ENCODE measurements at places on chromosomes 13 and 19.

DNA sequence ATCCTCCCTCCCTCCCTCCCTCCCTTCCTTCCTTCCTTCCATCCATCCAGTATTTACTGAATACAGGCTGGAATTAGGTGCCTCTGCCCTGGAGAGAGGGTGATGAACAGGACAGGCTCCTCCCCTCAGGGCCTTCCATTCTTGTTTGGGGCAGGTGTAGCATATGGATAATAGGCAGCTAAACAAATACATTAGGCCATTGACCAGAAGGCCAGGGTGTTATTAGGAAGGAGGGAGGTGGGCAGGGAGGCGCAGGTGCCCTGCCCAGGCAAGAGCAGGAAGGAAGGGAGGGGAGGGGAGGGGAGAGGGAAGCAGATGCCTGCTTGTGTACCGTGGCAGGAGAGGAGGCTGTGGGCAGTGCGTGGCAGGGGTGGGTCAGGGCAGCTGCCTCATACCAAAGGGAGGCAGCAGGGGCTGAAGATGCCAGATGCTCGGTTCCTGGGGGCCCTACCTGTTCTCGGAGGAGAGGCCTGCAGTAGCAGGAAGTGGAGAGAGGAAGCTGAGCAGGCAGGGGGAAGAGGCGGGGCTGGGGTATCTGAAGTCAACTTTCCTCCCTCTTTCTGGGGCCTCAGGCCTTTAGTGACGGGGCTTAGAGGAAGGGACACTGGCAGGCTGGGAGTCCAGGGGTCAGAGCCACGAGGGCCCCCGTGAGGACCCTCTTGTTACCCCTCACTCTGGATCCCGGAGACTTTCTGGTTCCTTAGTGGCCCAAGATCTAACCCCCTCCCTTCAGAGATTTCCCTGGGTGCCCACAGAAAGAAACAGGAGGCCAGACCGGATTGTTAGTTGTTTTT, at the start of gene RINL:
TSS of gene RINL (minus strand) at position 495 of the 794 bp plus-strand sequence. CDS start 1,533 bp downstream, outside the sequence.
- DNase-seq: no peak

- no peak for DNase-seq
Measured at GRCh38 chr13:42380420-42381164, 108.6 kb downstream of the AKAP11 start.

- DNase-seq: peak; percentile 41
Measured at GRCh38 chr19:48969276-48970138, 4.4 kb downstream of the FTL start.

- no peak for DNase-seq
Measured at GRCh38 chr13:108919036-108919907, 289.9 kb downstream of the MYO16 start.

GRCh38 chr19:49570138-49570856, 10.1 kb downstream of the NOSIP start:
- peak; percentile 88 for DNase-seq

DNA sequence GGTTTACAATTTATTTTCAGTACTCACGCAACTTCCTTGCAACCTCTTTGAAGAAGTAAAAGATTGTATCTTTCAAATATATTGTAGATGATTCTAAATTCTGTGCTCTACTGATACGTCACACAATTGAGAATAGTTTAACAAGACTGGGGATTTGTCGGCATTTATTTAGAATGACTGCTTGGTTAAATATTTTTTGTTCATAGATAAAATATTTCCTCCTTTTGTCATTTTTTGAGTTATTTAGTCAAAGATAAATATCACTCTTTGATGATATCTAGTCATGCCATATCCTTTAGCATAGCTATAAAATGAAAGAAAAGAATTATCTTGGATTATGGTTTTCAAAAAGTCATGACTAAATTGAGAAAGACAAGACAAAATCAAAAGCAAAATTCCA, 2747.8 kb downstream of the PCDH9 start:
- DNase-seq: no peak

DNA sequence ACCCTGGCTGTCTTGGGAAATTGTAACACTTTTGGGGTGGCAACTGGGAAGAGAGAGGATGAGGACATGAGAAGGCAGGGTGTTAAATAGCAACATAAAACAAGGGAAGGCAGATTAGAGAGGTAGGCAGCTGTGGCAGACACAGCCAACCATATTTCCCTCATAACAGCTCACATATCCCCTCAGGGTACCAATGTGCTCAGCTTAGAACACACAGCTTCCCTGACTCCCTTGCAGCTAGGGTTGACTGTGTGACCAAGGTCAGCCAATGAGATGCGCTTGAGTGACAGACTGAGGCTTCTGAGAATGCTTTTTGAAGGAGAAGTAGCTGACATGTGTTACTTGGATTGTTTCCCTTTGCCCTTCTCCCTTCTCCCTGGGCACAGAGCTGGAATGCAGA, 28.8 kb upstream of the SPATA13 start:
- DNase-seq: no peak

DNA sequence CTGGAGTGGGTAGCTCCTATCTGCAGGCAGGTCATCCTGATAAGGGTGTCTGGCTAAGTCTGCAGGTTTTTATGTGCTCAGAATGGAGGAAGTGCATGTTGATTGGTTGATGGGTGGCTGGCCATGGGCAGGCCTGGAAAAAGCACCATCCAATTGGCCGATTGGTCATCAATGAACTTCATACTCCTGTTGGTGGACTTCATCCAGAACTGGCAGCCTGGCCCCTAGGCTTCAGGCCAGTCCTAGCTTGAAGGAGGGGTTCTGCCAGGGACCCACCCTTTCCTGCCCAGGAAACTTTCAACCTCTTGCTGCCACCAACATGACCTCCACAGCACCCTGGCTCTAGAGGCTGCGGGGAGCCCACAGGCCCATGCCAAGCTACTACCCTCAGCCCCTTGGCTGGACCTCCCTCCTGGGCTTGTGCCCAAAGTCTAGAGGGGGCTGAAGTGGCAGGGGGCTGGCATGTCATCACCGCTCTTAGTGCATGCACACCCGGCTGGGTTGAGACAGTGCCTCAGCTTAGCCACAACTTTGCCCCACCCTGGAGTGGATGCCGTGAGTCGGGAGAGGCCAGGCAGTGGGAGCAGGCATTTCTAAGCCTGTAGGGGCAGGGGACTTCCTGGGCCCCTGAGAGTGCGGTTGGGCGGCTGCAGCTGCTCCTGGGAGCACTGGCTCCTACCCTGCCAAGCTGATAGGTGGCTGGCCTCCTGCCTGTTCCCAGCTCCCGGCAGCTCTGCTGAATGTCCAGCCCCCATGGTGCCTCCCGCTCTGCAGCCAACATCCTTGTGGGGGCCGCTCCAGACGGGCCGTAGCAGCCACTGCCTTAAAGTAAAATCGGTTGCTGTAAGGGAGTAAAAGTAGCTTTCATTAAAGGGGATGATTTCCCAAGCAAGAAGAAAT, 13.2 kb downstream of the DNAJC15 start:
- no peak for DNase-seq

DNA sequence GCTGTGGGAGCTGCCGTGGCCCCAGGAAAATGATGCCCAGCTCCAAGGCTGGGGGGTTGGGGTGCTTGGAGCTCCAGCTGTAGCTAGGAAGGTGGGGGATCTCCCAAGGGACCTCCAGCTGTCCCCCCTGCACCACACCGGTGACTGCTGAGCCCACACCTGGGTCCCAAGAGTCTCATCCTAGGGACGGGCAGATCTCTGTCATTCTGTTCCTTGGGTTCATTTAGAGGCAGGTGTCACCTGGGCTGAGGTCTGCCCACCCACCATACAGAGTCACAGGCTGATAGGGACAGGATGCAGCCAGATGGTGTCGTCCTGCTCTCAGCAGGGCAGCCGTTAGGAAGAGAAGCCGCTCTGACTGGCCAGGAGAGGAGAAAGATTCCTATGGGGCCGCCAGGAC, 5.3 kb downstream of the F2RL3 start:
- DNase-seq: no peak

GRCh38 chr19:9295411-9295849, 14.2 kb downstream of the ZNF699 start:
- no peak for DNase-seq

DNA sequence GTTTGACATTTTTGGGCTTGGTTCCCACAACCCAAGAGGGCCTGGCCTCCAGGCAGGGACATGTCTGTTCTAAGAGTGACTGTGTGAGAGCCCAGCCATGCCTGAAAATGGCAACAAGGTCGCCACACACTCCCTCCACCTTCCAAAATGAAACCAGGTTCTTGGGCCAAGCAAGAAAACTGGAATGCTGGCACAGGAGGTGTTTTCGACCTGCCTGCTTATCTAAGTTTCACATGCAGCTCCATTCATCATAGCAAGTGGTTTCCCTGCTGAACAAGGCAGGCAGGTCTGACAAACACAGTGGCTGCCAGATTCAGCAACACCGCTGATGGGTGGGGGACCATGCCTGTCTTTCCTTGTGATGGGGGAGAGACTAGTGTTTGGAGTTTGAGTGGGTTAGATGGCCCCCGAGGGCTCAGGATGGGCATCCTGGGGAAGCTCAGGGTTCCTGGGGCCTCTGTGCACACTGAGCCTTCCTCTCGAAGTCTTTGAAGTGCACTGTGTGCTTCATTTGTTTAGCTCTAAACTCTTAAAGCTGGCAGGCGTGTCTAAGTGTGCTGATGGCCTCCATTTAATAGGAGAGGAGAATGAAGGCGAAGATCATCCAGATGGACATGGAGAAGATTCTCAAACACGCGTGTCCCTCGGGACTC, 17.9 kb upstream of the GAS6 start:
- DNase-seq: no peak

- no peak for DNase-seq
Measured at GRCh38 chr13:101026736-101027398, 352.3 kb upstream of the TMTC4 start.

GRCh38 chr19:50702871-50703829, 16.5 kb downstream of the SHANK1 start:
- no peak for DNase-seq

GRCh38 chr13:111474136-111475002, 153.9 kb downstream of the TEX29 start:
- DNase-seq: no peak

- peak; percentile 40 for DNase-seq
Measured at GRCh38 chr19:1066748-1067340, at the start of gene ARHGAP45. Gene ARHGAP45 (plus strand): TSS chr19:1067167. CDS start chr19:1067406, 239 bp downstream.

- DNase-seq: no peak
Measured at GRCh38 chr13:77779552-77780272, 82.2 kb downstream of the SLAIN1 start.

- no peak for DNase-seq
Measured at GRCh38 chr19:40091205-40092129, 724 bp upstream of the ZNF780A start.

DNA sequence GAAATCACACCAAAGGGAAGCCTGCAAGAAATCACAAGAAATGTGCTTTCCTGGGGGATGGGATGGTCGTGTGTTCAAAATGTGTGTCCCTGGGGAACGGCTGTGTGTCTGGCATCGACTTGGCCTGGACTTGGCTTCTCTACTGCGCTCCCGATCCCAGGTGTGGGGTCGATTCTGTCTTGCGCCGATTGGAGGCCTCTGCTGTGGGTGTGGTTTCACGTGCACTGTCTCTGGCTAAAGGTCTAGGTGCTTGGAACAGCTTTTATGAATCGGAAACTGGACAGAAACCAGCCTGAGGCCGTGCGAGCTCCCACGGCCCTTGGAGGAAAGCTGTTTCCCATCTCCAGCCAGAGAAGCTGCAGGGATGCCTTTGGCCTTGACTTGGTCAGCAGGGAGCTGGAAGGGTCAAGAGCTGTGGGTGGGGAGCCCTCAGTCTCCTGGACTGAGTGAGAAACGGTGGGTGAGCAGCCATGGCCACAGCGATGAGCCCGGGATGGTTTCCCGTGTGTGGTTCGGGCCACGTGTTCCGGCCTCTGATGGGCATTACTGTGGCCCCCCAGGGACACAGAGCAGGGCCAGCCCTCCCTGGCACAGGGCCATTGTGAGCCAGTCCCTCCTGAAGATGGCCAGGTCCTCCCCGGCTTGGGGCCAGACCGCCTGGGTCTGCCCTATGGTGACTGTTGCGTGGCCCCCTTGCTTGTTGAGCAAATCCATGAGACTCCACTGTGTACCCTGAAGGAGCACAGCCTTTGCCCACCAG, 29.7 kb downstream of the MCF2L start:
- DNase-seq: no peak

DNA sequence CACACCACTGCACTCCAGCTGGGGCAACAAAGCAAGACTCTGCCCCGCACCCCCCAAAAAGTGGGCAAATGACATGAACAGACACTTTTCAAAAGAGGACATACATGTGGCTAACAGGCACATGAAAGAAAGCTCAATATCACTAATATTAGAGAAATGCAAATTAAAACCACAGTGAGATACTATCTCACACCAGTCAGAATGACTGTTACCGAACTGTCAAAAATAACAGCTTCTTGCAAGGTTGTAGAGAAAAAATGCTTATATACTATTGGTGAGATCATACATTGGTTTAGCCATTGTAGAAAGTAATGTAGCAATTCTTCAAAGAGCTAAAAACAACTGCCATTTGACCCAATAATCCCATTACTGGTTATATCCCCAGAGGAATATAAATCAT, 99.5 kb upstream of the SPATA13 start:
- DNase-seq: no peak

GRCh38 chr13:99652141-99652540, 150.9 kb downstream of the TM9SF2 start:
- DNase-seq: no peak

GRCh38 chr13:31972453-31972852, 59.1 kb upstream of the FRY start:
- DNase-seq: no peak

- no peak for DNase-seq
Measured at GRCh38 chr13:44732503-44733098, 156.5 kb upstream of the TSC22D1 start.

- DNase-seq: no peak
Measured at GRCh38 chr19:55308281-55308680, 16.9 kb downstream of the TMEM150B start.
